Suprapubic skin (tissue), 4 donors: ENCODE measurements at places on chromosomes 13 and 19.
A peak's percentile ranks its signal among the peaks of the same experiment; 100 is the strongest.

- no peak for DNase-seq
Measured at GRCh38 chr13:72341904-72342303, 385.5 kb downstream of the MZT1 start.

DNA sequence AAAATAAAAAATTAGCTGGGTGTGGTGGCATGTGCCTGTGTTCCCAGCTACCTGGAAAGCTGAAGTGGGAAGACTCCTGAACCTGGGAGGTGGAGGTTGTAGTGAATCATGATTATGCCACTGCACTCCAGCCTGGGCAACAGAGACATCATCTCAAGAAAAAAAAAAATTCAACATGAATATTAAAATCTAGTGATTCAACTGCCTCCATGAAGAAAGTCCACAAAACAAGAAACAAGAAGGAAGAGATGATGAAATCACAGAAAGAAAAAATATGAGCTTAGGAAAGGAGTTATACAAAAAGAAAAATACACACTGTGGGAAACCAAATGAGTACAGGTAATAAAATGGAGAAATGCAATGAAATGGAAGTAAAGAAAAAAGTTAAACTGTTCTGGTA lies 99.6 kb upstream of the SIAH3 start:
- no peak for DNase-seq

GRCh38 chr19:15812060-15812722 lies 3.3 kb downstream of the OR10H1 start:
- DNase-seq, result no peak

DNA sequence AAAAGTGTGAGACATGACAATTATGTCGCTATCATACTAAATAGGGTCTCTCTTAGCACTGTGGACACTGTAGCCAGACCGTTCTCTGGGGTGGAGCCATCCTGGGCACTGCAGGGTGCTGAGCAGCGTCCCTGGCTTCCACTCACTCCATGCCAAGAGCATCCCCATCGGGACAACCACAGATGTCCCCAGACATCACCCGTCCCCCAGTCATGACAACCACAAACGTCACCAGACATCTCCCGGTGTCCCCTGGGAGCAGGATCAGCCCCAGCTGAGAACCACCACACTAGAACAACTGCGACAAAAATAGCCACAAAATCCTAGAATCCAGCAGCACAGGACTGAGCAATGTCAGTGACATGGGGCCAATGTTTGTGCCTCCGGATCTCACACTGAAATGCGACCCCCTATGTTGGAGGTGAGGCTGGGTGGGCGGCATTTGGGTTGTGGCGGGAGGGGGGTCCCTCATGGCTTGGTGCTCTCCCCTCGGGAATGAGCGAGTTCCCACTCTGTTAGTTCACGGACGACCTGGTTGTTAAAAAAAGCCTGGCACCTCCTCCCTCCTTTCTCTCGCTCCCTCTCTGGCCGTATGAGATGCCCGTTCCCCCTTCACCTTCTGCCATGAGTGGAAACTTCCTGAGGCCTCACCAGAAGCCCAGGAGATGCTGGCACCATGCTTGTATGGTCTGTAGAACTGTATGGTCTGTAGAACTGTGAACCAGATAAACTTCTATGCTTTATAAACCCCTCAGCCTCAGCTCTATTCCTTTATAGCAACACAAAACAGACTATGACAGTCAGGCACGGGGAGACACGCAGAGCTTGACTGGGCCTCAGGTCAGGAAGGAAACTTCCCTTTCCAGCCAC lies 93.9 kb downstream of the GADD45B start:
- DNase-seq, result peak; percentile 64
